ENCODE measurements at places on chromosomes 7 and 10. TPM values are rescaled to one million over a fixed set of nuclear protein-coding genes. Genes with fewer than 3 reads are reported as not detected.

The NUDT5 gene
- total RNA-seq, result 67.7 TPM

The PUS7 gene
- 15.5 TPM for total RNA-seq

The PRSS37 gene
- not detected for total RNA-seq

DNA sequence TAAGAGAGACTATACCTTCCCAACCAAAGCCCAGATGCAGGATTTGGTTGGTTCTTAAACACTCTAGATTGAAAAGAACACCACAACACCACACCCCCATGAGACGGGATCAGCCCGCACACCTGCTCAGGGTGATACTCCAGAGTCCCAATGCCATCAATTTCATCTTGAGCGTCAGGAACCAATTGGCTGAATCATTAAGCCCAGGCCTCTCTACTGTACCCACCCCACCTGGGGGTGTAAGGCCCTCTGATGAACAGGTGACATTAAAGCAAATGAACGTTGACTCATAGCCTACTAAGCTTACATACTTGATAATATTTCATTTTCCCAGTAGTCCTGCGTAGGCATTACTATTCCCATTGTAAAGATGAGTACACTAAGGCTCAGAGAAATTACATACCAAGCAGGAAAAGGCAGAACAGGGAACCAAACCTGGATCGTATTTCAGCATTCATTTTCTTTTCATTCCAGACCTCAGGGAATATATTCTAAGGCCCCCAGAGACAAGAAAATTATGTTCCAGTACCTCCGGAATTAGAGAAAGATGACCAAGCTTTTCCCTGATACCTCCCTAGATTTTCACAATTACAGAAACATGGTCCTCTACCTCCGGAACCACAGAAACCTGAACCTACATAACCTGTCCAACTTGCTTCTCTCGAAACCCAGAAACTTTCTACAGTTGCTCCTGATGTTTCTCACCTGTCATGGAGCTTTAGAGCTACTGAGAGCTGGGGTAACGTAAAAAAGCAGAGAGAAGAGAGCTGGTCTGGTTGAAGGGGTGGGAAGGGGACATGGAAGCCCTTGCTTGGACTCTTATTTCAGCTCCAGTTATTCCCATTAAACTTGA lies 43.1 kb upstream of the KDM7A start:
- no peak for DNase-seq

DNA sequence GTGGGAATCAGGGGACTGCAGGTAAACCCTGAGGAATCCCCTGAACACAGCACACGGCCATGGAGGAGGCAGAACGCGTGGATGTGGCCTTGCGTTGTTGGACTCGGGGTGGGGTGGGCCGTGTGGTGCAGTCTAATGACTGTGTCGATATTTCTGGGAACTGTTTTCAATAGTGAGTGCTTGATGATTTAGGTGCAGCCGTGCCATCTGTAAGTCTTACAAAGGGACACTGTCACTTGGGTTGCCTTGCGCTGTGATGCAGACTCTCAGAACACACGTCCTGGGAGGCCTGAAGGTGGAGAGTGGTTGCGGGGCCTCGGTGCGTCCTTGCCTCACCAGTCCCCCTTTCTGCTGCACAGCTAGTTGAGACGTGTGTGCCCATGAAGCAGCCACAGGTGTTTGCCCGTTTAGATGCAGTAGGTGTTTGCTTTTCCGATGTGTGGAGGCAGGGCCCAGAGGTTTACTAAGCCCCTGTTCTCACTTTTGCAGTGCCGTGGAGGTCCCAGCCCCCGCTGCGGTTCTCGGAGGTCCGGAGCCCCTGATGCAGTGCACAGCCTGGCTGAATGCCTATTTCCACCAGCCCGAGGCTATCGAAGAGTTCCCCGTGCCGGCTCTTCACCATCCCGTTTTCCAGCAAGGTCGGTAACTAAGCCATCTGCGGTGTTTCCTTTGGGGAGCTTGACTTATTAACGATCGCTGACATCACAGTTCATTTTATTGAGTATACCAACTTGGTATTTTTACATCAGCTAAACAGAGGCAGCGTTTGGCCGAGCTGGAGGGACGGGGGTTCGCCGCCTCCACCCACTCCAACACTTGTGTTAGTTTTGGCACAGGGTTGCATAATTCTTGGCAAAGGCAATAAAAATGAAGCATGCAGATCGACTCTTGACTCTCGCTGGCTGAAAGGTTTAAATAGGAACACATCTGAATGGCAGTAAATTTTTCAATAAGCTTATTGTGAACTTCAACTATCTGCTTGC lies 240.7 kb downstream of the MGMT start:
- DNase-seq, result peak; percentile 64

DNA sequence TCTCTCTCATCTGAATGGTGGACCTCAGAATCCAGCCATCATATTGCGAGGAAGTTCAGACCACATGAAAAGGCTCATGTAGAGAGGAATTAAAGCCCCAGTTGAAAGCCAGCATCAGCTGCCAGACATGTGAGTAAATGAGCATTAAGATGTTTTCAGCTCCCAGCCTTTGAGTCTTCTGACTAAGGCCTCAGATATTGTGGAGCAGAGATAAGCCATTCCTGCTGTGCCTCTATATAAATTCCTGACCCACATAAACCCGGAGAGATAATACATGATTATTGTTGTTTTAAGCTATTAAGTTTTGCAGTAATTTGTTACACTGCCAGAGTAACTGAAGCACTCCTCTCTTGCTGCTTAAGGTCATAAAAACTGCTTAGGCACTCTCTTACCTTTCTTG lies 14.6 kb downstream of the FAM149B1 start:
- DNase-seq, result no peak

GRCh38 chr7:120991581-120991980 lies 3.1 kb downstream of the CPED1 start:
- DNase-seq, result no peak

GRCh38 chr10:29784175-29784773 lies 149.5 kb upstream of the SVIL start:
- no peak for DNase-seq

- no peak for DNase-seq
Observed at GRCh38 chr10:98429320-98430072, 14.5 kb upstream of the PYROXD2 start.

GRCh38 chr10:77944519-77944918 lies 18.0 kb upstream of the DLG5 start:
- no peak for DNase-seq

DNA sequence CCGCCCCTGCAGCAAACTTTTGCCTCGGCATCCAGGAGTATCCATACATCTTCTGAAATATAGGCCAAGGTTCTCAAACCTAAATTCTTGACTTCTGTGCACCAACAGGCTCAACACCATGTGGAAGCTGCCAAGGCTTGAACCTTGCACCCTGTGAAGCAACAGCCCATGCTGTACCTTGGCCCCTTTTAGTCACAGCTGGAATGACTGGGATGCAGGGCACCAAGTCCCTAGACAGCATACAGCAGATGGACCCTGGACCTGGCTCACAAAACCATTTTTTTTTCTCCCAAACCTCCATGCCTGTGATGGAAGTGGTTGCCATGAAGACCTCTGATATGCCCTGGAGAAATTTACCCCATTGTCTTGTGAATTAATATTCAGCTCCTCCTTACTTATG lies 233.8 kb upstream of the KCND2 start:
- DNase-seq, result no peak

DNA sequence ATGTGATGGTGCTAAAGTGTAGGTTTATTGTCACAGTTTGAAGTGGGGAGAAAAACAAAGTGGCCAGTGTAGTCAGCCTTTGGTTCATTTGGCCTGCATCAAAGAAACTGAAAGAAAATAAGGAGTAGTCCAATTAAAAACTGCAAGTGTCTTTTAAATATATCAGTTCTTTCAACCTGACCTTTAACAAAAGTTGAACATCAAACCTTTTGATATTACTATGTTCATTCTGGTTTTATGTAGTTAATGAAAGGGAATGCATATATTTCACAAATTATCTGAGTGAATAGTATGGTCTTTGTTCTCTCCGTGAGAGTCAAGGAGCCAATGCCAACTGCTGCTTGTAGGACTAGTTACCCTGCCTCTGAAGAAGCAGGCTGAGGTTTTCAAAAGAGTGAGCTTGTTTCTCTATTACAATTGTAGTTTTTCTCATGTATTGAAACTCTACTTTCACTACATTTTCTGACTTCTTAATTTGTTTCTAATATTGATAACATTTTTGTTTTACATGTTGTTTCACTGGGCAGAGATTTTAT lies 1160.8 kb upstream of the LRRTM3 start:
- DNase-seq, result no peak

- DNase-seq, result no peak
Observed at GRCh38 chr7:136874393-136875032, 6.1 kb downstream of the CHRM2 start.

- no peak for DNase-seq
Observed at GRCh38 chr7:138588986-138589385, 112.2 kb downstream of the SVOPL start.

GRCh38 chr10:46992803-46993561 lies 81.8 kb downstream of the PTPN20 start:
- DNase-seq, result no peak

DNA sequence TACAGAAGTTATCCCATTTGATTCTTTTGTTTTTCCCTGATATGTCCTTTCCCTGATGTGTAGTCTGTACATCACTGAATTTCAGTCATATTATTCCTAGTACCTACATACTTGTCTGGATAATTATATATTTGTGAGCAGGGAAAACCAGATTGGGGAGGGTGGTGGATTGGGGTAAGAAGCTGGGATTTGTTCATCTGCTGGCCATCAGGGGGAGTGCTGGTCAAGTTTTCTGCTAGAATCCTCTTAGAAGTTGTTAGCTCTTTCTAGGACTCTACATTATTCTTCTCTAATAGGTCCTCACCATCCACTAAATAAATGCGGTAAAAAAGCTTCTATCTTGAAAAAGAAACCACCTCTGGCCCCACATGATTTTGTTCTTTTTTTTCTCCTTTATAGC lies 232.7 kb upstream of the TAC1 start:
- DNase-seq, result no peak

DNA sequence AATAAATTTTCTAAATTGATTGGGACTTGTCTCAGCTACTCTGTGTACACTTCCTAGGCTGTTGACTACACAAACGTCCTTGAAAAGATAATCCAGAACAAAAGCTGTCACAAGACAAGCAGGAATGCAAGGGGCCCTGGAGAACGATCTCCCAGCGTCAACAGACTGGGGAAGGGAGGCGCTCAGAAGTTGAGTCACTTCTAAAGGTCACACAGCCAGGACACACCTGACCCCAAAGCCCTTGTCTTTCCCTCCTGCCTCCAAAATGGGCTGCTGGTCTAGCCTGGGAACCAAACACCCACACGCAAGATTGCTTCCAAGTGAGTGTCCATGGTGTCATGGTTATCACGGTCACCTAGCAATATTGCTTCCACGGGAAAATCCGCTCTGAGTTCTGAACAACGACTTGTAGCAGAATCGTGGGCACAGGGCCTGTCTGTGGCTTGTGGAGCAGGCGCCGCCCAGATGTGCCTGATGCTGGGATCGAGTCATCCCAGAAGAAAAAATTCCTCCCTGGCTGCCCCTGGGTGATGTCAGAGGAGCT lies 49.8 kb downstream of the SPOCK2 start:
- DNase-seq, result no peak

- DNase-seq, result no peak
Observed at GRCh38 chr7:92460109-92460508, 12.8 kb downstream of the GATAD1 start.

- DNase-seq, result no peak
Observed at GRCh38 chr10:16930540-16930939, 113.3 kb upstream of the RSU1 start.

GRCh38 chr7:2804227-2804763 lies 39.8 kb downstream of the GNA12 start:
- peak; percentile 39 for DNase-seq

DNA sequence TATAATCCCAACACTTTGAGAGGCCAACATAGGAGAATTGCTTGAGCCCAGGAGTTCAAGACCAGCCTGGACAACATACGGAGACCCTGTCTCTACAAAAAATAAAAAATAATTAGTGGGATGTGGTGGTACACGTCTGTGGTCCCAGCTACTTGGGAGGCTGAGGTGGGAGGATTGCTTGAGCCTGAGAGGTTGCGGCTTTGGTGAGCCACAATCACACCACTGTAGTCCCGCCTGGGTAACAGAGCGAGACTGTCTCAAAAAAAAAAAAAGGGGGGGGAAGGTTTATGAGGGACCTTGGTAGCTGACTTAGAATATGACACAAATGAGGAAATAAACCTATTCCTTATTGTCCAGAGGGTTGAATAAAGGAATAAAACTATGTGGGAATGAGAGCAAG lies 30.8 kb downstream of the SCD start:
- DNase-seq, result no peak

Measured in type B pancreatic cell (in vitro differentiated cells).